ENCODE measurements at places on chromosomes 16 and 17.

DNA sequence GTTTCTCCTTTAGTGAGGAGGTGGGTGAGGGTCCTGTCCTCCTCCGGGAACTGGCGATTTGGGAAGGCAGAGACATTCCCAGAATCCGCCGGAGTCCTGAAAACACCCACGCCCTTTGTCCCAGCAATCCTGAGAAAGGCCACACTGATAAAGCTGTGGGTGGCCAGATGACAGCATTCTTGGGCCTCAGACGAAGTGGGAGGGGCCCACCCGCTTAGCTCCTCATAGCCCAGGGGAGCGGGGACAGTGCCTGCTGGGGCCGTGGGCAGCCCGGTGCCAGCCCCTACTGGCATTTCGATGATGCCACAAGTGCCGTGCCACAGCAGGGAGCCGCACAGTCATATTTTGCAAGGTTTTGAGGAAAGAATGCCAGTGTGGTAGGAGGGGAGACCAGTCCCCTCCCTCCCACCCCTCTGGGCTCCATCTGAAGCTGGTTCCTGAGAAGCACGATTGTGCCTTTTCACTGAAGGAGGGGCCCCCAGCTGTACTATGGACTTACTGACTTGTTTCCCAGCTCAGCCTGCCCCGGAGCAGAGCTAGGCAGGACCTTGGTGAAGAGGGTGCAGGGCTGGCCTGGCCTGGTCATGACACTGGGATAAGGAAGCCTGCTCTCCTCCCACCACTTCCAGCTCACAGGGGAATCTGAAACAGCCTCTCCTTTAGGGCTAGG is 20.9 kb upstream of the MPRIP start:
- no peak for DNase-seq

DNA sequence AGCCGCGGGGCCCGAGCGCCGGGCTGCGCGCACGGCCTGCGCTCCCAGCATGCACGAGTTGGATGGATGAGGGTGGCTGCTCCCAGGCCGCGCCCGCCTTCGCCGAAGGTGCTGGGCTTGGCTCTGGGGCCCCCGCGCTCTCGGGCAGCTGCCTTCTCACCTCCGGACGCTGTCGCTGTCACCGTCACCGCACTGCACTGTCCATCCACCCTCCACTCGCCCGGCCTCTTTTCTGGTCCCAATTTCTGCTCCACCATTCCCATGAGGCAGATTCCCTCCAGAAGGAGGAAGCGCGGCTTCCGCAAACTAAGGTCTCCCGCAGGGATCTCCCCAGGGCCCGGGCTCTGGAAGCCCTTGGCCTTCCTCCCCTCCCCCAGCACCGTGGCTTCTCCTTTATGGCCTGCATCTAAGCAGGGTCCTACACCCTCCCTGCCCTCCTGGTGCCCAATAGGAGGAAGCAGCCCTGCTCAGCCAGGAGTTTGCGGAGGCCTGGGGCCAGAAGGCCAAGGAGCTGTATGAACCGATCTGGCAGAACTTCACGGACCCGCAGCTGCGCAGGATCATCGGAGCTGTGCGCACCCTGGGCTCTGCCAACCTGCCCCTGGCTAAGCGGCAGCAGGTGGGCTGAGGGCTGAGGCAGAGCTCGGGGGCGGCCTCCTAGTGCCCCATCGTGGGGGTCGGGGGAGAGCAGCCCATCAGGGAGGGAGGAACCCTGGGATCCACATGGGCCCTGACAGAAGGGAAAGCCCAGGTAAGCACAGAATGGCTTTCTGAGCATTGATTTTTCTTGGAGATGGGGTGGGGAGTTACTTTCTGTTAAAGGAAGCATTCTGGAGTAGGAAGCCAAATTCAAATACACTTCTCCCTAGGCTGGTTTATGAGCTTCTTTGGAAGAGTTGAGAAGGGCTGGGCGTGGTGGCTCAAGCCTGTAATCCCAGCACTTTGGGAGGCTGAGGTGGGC is 899 bp downstream of the ACE start:
- DNase-seq: no peak

DNA sequence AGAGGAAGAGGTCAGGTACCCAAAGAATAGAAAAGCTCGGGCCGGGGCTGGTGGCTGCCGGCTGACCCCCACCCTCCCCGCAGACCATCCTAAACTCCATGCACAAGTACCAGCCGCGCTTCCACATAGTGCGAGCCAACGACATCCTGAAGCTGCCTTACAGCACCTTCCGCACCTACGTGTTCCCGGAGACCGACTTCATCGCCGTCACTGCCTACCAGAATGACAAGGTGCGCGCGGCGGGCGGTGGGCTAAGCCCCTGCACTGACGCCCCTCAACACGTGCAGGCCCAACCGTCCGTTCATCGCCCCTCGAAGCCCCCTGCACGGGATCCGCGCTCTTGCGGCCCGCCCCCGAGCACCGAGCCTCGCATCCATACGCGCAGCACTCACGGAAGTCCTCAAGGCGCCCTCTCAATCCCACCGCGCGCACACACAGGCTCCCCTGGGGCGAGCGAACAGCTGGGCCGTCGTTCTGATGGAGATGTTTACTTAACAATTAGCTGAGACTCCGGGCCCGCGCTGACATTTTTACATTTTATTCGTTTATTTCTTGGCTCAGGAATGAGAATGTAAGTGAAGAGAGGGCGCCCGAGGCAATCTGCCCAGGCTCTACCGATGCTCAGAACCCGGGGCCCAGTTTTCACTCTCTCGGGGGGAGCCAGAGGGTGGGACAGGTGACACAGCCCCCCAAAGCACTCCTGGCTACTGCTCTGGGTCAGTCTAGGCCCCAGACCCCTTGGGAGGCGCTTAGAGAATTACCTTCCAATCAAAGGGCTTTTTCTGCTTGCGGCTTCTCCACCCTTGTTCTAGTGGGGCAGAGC is 3.5 kb downstream of the TBX2 start:
- no peak for DNase-seq

- no peak for DNase-seq
Measured at GRCh38 chr17:81715872-81716673, 4.0 kb downstream of the SLC25A10 start.

DNA sequence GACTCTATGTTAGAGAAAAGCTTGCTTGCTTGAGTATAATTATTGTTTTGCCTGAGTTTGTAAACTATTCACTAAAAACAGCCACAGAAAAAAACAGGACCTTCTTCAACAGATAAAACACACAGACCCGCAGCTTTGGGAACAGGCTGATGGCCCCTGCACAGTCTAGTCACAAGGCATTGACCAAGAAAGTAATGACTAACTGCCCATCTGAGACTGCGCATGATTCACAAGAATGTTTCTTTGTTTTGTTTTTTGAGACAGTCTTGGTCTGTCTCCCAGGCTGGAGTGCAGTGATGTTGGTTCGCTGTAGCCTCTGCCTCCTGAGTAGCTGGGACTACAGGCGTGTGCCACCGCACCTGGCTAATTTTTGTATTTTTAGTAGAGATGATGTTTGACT is 2.8 kb upstream of the ZKSCAN2 start:
- DNase-seq: no peak

DNA sequence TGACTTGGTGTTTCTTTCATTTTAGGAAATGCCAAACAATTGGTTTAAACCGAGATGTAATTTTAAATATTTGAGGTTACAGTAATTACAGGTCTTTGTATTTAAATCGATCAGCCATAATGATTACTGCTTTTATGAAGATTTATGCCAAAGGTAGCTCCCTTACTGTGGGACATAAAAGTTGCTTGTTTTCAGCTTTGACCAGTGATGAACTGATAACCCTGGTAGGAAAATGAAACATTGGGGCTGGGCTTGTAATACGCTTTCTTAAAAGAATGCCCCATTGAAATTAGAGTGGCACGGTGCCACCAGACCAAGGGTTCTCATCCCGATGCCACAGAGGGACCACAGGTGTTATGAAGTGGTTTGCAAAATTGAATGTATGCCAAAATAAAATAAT is 7.3 kb downstream of the TNRC6A start:
- no peak for DNase-seq

GRCh38 chr17:63534816-63535455 is 11.8 kb downstream of the KCNH6 start:
- DNase-seq: no peak

DNA sequence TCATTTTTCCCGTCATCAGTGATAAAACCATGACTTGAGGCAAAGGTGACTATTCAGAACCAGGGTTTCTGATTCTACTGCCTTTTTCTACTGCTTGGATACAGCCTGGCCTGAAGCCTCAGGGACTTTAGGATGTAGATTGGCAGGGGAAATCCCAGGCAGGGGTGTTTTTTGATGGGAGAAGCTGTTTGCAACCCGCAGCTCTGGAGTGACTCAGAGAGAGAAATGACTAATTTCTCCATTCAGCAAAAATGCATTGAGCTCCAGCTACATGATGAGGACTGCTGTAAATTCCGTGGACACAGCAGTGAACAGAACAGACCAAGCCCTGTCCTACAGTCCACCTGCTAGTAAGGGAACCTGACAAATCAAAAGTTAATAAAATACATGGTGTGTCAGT is 560.6 kb downstream of the CDH13 start:
- no peak for DNase-seq

GRCh38 chr17:29723278-29724047 is 100.8 kb upstream of the CORO6 start:
- no peak for DNase-seq

DNA sequence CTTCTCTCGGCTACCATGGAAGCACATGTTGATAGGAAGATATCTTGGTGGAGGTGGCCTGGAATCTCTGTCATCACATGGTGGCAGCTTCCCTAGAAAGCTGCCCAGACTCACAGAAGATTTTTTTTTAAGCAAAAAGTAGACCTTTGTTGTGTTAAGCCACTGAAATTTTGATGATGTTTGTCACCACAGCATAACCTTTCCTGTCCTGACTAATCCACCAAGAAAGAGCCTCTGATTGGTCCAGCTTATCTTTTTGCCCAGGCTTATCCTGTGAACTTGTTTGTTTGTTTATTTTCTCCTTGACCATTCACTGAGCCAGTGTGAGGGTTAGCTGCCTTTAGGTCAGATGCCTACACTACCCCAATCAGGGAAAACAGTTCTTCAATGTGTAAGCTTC is 96.5 kb upstream of the LHX1 start:
- DNase-seq: no peak

GRCh38 chr17:81890447-81891302 is 711 bp downstream of the ALYREF start:
- no peak for DNase-seq

- DNase-seq: no peak
Measured at GRCh38 chr16:489606-490005, 37.9 kb upstream of the CAPN15 start.

DNA sequence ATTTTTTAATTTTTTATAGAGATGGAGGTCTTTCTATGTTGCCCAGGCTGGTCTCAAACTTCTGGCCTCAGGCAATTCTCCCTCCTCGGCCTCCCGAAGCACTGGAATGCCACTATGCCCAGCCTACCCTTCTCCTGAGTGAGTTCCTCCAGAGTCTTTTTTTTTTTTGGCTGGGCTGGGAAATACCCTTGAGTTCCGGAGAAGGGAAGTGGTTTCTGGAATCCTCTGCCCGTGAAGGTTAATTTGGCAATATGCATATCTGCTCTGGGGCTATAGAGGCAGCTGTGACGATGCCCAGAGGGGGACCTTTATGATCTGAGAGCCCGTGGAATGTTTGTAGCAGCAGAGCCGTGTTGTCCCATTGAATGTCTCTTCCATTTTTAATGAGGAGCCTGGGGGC is 217.5 kb downstream of the RBFOX1 start:
- no peak for DNase-seq

DNA sequence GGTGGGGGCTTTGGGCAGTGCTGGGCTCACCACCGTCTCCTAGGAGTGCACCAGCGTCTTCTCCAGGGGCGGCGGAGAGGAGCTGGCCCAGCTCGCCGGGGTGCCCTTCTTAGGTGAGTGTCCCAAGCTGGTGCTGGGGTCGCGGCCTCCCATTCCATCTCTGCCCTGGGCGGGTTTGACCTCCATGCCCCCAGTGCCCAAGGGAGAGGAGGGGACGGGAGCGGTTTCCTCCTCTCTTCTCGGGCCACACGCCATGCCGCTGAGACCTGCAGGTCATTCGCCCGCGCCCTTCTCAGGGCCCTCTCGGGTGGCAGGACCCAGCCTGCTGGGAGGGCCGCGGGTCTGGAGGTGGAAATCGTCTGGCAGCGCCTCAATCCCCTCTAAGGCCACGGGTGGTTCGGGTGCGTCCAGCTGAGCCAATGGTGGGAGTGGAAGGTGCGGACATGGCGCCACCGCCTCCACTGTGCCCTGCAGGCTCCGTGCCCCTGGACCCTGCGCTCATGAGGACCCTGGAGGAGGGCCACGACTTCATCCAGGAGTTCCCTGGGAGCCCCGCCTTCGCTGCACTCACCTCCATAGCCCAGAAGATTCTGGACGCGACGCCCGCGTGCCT is 5.3 kb downstream of the IGFALS start:
- no peak for DNase-seq

DNA sequence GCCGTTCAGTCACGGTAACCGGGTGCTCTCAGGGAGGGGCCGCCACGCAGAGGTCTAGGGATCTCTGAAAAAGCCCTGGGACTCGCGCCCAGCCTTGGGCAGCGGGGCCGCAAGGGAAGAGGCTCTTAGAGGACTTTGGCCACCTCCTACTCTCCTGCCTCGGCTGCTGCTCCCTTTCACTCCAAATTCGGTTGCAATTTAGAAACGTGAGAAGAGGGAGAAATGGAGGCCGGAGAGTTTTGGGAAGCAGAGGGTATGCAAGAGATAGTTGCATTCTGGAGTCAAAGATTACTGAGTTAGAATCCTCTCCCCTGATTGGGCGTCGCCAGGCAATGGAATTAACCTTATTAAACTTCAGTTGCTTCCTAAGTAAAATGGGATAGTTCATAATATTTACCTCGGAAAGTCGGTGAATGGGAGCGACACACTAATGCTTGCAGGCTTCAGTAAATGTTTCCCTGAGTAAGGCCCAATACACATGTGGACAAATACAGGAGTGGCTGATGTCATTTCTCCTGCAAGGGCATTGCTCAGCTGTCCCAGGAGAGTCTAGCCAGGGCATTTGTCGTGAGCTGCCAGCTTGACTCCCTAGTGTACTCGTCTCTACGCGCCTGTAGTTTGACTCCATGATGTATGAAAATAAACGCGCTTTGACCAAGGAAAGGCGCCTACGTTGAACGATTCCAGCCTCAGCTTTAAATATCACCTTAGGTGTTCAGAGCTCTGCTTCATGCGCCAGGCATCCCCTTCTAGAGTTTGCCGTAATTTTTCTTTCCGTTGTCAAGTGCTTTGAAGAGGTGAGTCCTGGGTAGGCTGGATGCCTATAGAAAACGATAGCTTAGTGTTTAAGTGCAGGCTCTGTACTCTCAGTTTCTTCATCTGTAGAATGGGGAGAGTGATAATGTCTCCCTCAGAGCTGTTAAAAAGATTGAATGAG is 667 bp downstream of the OGFOD1 start:
- no peak for DNase-seq

DNA sequence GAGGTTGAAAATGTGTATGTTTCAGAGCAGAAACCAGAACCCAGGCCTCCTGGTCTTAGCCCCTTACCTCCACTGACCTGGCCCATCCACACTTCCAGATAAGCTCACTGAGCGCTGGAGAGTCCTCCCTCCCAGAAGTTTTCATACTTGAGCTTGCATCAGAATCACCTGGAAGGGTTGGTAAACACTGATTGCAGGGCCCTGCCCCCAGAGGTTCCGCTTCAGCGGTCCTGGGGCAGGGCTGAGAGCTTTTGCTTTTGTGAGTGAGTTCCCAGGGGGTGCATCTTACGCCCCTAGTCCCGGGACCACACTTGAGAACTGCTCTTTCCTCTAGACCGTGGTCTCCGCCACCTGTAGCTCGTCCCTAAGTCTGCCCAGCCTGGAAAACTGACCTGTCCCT is 20.6 kb downstream of the TTYH2 start:
- DNase-seq: no peak

Measured in T-helper 22 cell (primary cell).